A549 (cell line): ENCODE measurements at places on chromosomes 13 and 19.

DNA sequence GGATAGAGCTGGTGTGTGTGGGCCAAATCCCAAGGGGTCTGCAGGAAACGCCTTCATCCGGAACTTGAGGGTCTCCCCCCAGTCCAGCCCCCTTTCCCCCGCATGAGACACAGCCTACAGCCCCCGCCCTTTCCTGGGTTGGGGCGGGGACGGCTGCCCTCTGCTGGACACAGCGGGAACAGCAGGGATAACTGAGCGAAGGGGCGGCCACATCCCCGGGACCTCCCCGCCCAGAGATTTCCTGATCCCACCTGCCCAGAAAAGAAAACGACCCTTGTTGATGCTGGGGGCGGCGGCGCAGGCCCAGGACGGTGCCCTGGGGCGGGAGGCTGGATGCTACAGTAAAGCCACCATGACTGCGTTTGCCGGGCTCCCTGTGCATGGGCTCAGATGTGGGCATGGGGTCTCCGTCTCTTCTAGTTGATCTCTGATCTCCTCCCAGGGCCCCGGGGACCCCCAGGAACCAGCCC is 14.2 kb downstream of the ONECUT3 start:
- DNase-seq: peak; percentile 71

DNA sequence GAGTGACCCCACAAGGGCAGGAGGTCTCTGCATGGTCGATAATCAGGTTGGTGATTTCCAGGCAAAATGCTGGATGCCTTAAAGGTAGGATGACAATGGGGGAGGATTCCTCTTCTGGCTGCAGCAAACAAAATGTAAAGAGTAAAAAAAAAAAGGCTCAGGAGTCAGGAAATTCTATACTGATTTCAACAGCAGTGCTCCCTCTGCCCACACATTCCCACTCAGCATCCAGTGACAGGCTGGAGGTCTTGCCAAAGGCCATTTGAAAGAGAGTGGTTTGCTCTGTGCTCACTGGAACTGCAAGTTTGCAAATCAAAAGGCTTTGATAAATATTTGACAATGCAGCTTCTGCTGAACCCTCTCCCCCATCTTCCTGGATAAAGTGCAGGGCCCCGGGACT is 135.4 kb downstream of the TNFRSF19 start:
- DNase-seq: no peak

GRCh38 chr13:25237083-25237482 is 50.2 kb downstream of the MTMR6 start:
- no peak for DNase-seq

DNA sequence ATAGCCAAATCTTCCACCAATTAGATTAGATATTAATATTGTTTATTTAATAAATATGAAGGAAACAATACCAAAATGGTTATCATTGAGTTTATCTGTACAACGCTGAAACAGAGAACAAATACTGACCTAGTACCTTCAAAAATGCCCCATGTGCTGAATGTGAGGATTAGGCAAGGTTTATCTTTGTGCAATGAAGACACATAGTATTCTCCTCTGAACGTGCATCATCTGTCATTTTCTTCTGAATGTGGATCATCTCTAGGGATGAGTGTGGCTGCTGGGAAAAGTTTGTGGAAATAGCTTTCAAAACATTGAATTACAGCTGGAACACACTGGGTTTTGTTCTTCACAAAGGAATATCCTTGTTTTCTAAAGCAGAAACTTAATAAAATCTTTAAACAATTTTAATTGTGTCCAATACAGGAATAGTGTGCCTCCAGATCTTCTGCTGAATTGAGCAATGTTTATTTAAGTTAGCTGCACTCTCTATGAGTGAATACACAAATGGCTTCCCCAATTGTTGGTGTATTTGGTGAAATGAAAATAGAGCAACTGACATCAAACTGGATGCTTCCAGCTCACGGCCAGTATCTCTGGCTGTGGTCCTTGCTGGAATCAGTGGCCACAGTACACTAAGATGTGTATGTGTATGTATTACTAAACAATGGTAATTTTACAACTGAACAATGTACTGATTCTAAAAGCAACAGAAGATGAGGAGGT is 6.7 kb downstream of the COL4A1 start:
- no peak for DNase-seq

- DNase-seq: peak; percentile 31
Measured at GRCh38 chr19:18637673-18638630, 1.1 kb downstream of the KLHL26 start.

GRCh38 chr13:93243375-93244063 is 16.9 kb downstream of the GPC6 start:
- no peak for DNase-seq

GRCh38 chr13:25980255-25980654 is 71.6 kb downstream of the SHISA2 start:
- DNase-seq: peak; percentile 22

DNA sequence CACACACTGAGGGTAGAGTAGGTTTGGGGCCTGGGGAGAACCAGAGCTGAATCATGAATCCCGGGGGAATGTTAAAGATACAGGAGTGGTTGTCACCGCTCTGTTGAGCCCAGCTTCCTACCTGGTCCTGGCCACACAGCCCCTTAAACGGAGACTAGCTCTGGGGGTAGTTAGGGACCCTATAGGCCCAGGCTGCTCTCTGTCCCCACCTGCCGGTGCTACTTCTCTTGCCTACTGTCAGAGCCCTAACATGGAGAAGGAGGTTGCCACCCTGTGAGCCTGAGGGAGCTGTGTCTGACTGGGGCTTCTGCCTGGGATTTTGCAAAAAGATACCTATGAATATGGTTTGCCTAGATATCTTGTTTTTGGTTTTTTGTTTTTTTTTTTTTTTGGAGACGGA is 36.6 kb upstream of the ZNF429 start:
- DNase-seq: no peak

- DNase-seq: no peak
Measured at GRCh38 chr19:15225760-15226159, 6.5 kb downstream of the EPHX3 start.

DNA sequence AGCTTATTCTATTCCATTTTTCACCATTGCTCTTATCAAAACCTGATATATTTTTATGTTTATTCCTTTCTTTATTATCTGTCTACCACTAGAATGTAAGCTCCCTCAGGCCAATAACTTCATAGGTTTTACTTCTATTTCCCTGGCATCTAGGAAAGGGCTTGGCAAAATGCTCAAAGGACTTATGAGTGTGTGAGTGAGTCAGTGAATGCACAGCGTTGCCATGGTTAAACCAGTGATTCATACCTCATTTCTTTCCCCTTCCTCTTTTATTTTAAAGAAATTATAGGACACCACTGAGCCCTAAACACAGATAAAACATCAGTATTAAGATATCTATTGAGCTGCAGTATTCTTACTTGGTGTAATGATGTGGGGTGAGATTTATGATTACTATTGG is 162.1 kb downstream of the GPC6 start:
- peak; percentile 25 for DNase-seq

- no peak for DNase-seq
Measured at GRCh38 chr19:34172661-34173192, 423 bp downstream of the LSM14A start.

DNA sequence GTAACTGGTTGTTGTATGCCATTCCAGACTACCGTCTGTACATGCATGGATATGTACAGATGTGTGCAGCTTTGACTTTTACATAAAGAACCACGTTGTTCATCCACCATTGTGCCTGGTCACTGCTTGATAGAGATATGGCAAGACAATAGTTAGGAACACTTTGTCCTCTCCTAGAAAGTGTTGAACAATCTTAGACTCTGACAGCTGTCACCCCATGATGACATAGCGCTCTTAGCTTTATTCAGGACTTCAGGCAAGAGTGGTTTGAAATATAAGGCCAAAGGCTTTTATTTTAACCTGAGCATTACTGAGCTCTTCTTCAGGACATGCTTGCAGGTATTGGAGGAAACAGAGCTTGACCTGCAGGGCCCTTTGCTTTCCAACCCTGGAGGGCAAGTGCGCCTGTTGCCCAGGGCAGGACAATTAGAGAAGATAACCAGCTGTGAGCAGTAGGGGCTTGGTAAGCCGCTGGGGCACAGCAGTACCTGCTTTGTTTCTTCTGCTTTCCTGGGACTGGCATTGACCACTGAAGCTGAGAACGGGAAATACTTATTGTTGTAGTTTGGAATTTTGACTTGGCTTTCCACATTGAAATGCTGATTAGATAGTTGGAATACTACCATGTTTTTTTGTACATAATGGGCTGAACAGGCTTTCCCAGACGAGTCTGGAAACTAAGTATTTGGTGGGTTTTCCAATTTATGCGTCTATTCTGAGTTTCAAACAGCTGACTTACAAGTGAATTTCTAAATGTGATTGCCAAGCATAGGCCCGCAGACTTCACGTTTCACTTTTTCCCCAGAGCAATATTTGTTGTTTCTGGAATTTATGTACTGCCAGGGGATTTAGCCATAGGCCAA is 51.1 kb downstream of the GARRE1 start:
- DNase-seq: no peak

- DNase-seq: no peak
Measured at GRCh38 chr13:113919761-113920559, 53.9 kb downstream of the C13orf46 start.

DNA sequence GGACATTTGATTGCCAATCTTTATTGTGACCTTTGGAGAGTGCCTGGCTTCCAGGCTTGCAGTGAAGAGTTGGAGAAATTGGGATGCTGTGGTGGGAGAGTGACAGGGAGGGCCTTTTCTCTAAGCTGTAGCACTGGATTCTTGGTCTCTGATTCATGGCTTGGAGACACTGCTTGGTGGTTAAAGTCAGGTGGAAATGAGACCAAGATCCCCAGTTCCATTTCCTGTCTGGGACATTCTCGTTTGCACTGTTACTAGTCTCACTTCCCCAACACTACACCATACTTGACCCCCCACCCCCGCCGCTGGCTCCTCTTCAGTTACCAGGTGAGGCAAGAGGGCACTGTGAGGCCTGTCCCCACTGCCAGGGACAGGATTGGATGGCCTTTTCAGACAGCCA is 2.9 kb downstream of the SUPT5H start:
- DNase-seq: no peak

GRCh38 chr13:44833139-44833538 is 156.1 kb downstream of the NUFIP1 start:
- DNase-seq: no peak

DNA sequence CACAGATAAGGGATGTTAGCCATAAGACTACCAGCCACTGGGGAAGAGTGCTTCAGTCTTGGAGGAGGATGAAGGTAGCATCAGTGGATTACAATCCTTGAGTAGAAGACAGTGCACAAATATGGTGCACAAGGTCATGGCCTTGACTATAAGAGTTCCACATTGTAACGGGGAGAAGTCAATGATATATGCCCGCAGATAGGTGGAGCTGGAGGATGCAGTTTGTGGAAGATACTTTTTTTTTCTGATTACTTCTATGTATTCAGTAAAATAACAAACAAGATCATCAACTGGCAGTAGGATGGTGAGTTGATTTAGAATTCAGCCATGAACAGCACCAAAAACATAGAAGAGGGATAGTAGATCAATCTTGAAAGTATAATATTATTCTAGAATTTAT is 926.8 kb upstream of the MIR17HG start:
- no peak for DNase-seq

DNA sequence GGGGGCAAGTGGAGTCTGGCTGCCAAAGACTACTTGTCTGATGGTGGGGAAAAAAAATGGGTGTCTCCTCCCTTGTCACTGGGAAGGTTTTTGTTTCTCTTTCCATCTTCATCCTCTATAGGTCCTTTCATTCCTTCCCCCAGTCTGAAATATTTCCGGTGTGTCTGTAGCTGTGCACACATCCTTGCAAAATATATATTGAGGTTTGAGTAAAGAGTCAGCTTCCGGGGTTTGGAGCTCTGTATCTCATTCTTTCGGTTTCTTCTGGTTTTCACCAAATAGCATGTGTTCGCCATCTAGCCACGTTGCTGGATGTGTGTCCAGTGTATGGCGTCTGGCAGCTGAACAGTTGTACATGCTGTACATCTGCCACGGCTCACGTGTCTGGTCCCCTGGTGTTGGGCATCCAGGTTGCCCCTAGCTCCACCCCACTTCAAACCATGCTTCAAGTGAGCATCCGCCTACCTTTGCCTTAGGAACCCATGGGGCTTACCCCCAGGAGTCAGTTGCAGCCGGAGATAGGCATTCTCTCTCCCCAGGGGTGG is 142.2 kb downstream of the SIPA1L3 start:
- no peak for DNase-seq

DNA sequence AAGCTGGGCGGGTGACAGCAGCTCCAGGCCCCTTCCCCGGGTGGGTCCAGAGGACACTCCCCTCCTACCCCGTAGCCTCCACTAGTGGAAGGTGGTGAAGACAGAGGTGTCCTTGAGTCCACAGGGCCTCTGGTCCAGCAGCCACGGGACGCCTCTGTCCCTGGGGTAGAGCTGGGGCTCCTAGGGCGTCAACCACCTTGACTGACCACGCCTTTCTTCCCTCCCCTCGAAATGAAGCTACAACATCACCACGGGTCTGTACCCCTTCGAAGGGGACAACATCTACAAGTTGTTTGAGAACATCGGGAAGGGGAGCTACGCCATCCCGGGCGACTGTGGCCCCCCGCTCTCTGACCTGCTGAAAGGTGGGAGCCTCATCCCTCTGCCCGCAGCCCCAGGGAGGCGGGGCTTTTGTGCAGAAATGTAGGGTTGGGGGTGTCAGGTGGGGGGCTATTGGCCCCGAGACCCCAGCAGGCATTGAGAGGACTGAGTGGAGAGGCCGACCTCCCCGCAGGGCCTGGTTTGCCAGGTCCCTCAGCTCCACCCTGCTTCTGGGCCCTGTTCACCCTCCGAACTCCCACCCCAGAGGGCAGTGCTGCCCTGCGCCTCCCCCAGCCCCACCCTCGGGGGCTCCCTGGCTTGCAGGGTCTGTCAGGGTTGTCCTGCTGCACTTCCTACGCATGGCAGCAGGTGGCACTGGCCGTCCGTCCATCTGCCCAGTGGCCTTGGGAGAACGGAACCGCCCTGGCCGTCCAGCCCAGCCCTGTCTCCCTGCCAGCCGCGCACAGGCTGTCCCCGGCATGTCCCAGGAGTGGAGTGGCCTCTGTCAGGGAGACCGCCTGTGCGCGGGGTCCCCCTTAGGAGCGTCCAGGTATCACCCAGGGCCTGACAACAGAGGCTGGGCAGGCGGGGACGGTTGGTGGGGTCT is 15.7 kb downstream of the STK11 start:
- DNase-seq: no peak

GRCh38 chr19:46945694-46946489 is 73.7 kb upstream of the NPAS1 start:
- no peak for DNase-seq

DNA sequence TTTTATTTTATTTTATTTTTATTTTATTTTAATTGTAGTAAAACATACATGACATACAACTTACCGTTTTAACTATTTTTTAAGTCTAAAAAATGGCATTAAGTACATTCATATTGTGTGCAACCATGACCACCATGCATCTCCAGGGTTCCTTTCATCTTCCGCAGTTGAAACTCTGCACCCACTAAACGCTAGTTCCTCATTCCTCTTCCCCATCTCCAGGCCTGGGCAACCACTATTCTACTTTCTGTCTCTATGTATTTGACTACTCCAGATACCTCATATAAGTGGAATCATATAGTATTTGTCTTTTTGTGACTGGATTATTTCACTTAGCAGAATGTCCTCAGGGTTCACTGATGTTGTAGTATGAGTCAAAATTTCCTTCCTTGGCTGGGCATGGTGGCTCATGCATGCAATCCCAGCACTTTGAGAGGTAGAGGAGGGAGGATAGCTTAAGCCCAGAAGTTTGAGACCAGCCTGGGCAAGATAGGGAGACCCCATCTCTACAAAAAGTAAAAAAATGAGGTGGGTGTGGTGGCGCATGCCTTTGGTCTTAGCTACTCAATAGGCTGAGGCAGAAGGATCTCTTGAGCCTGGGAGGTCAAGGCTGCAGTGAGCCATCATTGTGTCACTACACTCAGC is 55.7 kb upstream of the ZNF507 start:
- DNase-seq: no peak
